ENCODE measurements at places on chromosomes 13 and 19.

GRCh38 chr19:38047641-38048040, 140.6 kb downstream of the SIPA1L3 start:
- no peak for DNase-seq

DNA sequence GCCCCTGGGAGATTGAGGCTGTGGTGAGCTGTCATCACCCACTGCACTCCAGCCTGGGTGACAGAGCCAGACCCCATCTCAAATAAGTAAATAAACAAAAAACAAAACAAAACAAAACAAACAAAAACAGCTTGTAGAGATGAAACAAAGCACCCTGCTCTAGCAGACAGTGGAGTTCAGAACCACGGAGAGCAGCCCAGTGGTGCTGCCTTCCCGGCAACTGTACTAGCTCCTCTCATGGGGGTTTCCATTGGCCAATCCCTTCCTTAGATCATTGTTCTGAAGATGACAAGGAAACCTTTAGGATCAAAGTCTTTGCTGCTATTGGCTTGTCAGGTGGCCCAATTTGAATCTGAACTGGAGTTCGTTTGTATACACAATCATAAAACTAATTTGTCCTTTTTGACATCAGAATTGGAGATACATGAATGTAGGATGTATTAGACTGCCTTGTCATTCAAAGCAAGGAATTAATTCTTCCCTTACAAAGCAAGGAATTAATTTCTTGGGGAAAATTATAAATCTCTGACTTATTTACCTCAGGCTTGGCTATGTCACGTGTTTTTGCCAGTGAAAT, 19.7 kb upstream of the SYCN start:
- no peak for DNase-seq

DNA sequence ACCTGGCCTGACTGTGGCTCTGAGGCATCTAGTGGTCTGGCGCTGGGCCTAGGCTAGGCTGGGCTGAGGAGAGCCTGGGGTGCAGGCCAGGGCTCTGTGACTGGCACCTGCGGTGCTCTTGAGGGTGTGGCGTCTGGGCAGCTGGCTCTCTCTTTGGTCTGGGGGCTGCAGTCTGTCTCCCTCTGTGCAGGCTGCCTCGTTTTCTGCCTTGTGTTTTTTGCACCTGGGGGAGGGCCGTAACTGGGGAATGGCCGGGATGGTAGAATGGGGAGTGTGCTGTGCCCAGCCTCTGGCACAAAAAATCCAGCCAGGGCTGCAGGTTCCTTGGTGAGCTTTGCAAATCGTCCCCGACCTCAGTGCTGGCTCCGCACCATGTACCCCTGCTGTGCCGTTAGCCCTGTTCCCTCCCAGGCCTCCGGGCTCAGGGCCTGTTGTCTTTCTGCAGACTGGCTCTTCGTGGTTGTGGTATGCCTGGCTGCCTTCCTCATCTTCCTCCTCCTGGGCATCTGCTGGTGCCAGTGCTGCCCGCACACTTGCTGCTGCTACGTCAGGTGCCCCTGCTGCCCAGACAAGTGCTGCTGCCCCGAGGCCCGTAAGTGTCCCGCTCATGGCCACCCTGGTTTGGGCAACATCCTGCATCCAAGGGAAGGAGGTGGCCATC, 6.5 kb upstream of the USF2 start:
- DNase-seq = no peak

GRCh38 chr19:14150041-14150769, 13.8 kb upstream of the ASF1B start:
- DNase-seq = no peak

- DNase-seq = no peak
Measured at GRCh38 chr13:45055902-45056648, 64.2 kb upstream of the GTF2F2 start.

DNA sequence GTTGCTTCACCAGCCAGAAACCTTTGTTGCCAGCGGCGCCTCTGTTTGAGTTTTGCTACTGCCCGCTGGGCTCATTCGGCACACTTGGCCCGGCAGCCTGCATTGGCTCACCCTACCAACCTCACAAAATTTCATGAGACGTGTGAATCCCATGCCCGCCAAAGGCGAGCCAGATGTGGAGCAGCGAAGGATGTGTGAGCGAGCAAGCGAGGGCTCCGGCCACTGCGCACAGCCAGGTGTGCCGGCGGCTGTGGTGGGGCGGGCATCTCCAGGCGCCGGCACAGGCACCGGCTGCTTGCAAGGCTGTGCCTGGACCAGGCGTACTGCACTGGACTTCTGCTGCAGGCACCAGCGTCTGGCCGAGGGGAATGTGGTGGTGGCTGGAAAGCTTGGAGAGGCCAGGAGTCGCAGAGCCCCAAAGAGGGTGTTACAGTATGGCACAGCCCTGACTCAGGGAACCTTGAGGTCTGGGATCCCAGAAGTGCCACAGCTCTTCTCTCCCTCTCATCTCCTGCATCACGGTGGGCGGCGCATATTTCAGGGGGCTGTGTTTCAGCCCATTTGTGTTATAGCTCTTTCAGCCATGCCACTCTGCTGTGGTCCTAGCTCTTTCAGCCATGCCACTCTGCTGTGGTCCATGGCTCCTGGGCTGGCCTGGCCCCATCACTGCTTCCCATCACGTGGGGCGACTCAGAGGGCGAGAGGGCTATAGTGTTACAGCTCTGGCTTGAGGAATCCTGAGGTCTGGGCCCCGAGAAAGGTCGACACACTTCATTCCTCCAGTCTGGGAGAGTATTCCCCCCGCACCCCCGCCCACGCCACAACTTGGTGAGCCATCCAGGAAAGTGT, 592.0 kb upstream of the SLITRK5 start:
- no peak for DNase-seq

- no peak for DNase-seq
Measured at GRCh38 chr19:6651965-6652804, 17.8 kb downstream of the TNFSF14 start.

DNA sequence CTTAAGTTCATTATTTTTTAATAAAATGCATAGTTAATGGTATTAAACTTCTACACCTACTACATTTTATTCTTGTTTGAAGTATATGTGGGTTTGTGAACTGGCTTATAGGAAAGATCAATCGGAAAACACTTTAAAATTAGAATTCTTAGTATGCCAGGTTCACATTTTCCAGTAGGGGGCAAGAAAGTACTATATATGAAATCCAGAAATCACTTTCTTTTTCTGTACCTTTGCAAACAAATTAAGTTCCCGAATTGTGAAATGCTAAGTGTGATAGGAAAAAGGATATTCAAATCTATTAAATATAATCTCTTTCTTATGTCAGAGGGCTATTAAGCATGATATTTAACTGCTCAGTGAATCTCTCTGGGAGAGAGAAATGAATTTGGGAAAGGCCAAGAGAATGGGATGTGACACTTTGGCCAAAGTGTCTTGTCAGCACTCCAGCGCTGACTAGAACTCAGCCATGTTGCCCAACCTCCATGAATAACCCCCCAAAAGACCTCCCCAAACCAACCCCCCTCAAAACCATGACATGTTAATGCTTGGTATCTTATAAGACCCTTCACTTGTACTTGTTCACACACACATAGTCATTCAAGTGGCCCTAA, 122.6 kb upstream of the SLC10A2 start:
- no peak for DNase-seq

DNA sequence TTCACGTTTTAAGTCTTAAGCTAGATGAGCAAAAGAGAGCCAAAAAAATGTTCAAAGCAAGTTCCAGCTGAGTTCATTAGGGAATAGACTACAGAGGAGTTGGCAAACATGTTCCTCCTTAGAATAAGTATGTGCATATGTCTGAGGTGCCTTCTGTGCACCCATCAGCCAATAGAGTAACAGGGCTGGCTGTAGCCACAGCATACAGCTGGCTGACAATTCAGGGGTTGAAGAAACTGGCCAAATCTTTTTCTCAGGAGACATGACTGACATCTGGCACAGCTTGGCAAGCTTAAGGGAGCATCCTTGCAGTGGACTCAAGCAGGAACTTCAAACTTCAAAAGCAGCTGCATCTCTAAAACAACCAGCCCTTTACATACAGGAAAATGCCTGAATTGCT, 414.8 kb upstream of the PCDH20 start:
- no peak for DNase-seq

DNA sequence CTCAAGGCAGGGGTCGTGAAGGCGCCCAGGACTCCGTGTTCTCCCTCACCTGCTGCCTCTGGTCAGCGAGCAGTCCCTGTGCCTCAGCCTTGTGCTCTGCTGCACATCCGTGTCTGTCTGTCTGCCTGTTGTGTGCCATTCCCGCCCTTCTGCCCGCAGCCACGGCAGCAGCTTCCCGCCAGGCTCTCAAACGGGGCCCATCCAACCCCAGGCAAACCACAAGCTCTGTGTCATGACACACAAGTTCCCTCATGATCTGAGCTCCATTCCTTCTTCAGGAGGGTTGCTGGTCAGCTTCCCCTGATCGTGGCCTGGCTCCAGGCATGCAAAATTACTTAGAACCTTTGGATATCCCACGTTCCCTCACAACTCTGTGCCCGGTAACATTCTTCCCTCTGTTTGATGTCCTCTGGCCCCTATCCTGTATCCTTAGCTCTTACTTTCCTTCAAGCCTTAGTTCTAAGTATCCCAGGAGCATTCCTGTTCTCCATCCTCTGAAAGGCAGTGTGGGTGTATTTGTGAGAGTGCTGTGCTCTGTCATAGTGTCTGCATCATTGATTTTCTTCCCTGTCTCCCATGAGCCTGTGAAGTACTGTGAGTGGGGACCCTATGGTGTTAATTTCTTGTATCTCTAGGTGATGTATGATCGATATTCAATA, 3.2 kb downstream of the GPR183 start:
- DNase-seq = no peak

- no peak for DNase-seq
Measured at GRCh38 chr13:49540552-49540951, 44.8 kb downstream of the PHF11 start.

- DNase-seq = no peak
Measured at GRCh38 chr19:2353887-2354592, 6.0 kb upstream of the TMPRSS9 start.

- DNase-seq = no peak
Measured at GRCh38 chr19:29796173-29796573, 15.6 kb upstream of the CCNE1 start.

DNA sequence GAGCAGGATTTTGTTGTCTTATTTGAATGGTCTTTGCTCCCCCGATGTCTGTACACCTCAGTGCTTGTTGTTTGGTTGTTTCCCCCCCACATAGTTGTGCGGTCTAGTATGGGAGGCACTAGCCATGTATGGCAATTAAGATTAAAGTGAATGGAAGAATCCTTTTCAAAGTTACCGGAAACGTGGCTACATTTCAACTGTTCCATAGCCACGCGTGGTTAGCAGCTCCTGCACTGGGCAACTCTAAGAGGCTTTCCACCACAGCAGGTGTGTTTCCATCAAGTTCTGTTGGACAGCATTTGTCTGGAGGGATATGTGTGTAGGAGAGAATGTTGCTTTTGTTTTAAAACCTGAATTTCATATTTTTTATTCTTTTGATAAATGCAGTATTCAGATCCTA, 247.3 kb downstream of the GGACT start:
- no peak for DNase-seq

- no peak for DNase-seq
Measured at GRCh38 chr13:20974981-20975585, 72.5 kb upstream of the XPO4 start.

- DNase-seq = no peak
Measured at GRCh38 chr13:50026788-50027473, 11.7 kb downstream of the KCNRG start.

DNA sequence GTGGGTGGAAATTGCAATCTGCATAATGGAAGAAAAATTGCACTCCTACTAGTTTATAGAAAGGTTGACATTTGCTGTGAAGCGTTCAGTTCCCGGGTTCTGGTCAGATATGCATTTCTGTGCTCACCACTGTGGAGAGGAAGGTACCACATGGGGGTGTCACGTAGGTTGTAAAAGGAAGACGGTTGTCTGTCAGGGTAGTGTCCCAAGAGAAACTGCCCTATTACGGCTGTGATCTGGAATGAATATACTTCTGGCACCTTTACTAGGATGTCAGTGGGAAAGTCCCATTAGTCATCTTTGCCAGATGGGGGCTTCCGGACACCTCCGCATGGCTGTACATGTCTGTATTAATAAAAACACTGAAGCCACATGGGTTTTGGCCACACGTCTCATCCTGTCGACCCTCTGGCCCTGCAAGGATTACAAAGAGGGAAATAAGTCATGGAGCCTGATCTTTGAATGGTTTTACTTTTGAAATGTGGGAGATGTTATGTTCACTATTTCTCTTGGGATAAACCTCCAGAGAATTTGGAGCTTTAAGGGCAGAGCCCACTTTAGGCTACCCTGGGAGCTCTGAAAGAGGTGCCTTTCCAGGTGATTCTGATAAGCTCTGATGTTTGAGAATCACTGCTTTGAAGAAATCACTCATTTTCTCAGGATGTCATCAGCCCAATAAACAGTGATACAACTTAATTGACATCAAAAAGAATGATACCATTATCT, 133.9 kb downstream of the AKAP11 start:
- no peak for DNase-seq

DNA sequence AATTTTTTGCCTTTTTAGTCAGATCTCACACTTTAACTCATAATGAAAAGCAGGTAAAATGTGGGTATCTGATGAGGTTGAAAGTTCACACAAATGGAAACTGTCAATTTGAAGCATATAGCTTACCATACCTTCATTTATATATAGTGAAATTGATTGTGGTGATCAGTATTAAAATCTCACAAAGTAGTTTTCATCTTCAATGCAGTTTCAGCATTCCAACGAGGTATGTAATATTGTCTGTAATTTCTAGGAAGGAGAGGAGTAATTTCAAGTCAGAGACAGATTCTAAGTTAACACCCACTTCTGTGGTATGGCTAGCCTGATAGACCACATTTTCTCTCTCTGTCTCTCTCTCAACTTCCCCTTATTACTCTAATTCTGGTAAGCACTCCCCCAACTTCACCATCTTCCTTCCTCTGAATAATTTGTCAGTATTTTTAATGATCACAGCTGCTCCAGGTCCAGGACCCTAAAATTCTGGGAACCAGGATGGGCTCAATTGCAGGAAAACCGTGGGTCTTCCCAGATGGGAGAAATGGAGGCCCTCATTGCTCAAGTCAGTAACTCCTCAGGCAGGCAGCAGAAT, 455.7 kb downstream of the FGF9 start:
- no peak for DNase-seq

DNA sequence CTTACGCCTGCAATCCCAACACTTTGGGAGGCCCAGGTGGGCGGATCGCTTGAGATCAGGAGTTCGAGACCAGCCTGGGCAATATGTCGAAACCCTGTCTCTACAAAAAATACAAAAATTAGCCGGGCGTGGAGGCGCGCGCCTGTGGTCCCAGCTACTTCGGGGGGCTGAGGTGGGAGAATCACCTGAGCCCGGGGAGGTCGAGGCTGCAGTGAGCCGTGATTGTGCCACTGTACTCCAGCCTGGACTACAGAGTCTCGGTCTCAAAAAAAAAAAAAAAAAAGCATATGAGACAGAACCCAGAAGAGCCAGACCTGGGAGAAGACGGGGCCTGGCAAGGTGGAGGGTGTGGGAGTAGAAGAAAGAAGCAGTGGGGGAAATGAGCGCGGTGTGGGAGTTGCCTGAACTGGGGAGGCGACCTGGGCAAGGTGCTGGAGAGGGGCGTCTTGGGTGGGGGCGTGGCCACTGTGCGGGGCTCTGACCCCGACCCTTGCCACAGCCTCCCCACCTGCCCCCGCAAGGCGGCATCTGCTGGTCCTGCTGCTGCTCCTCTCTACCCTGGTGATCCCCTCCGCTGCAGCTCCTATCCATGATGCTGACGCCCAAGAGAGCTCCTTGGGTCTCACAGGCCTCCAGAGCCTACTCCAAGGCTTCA, 533 bp downstream of the DKKL1 start:
- no peak for DNase-seq

- no peak for DNase-seq
Measured at GRCh38 chr13:103040006-103040405, 26.2 kb downstream of the SLC10A2 start.

All from activated CD8-positive, alpha-beta memory T cell treated with anti-CD3 and anti-CD28 coated beads for 1 hour (primary cell).